ENCODE measurements at places on chromosomes 4 and X. TPM values are rescaled to one million over a fixed set of nuclear protein-coding genes. Genes with fewer than 3 reads are reported as not detected.

Gene MAOA
- polyA plus RNA-seq: 95.1 TPM

Gene ZCCHC18
- polyA plus RNA-seq: 2.2 TPM

Gene RAB40A
- 1.4 TPM for polyA plus RNA-seq

DNA sequence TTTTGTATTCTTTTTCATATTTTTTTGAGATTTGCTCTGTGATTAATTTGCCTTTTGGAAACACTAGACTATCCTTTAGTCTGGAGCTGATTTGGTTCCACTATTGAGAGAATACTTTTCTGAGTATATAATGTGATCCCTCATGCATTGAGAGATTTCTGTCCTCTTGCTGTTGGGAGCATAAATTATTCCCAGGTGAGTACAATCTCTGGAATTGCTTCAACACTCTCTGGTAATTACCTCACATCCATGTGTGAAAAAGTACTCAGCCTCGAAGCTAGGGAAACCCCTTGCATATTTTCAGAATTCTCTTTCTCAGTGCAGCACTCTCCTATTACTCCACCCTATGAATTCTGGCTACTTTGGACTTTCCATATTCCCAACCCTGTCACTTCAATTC lies 550.0 kb downstream of the RAPGEF2 start:
- no peak for DNase-seq

Gene SULT1B1
- 1.3 TPM for polyA plus RNA-seq

Gene NUDT11
- 5.6 TPM for polyA plus RNA-seq

- DNase-seq: no peak
These were observed 1381.5 kb upstream of the AGA start for GRCh38 chr4:178823673-178824295.

Gene STK26
- polyA plus RNA-seq: 16.3 TPM

Gene PF4V1
- polyA plus RNA-seq: not detected
